ENCODE measurements at places on chromosomes 3 and 15. TPM values are rescaled to one million over a fixed set of nuclear protein-coding genes. Genes with fewer than 3 reads are reported as not detected.

GRCh38 chr15:52308446-52309153 lies 13.0 kb upstream of the MYO5C start:
- no peak for DNase-seq

GRCh38 chr3:123914829-123915228 lies 30.7 kb upstream of the MYLK start:
- DNase-seq = no peak

LRRC31 gene
- total RNA-seq = not detected

- no peak for DNase-seq
Observed at GRCh38 chr15:72096796-72097195, 21.2 kb downstream of the MYO9A start.

MANF gene
- 41.1 TPM for total RNA-seq

DNA sequence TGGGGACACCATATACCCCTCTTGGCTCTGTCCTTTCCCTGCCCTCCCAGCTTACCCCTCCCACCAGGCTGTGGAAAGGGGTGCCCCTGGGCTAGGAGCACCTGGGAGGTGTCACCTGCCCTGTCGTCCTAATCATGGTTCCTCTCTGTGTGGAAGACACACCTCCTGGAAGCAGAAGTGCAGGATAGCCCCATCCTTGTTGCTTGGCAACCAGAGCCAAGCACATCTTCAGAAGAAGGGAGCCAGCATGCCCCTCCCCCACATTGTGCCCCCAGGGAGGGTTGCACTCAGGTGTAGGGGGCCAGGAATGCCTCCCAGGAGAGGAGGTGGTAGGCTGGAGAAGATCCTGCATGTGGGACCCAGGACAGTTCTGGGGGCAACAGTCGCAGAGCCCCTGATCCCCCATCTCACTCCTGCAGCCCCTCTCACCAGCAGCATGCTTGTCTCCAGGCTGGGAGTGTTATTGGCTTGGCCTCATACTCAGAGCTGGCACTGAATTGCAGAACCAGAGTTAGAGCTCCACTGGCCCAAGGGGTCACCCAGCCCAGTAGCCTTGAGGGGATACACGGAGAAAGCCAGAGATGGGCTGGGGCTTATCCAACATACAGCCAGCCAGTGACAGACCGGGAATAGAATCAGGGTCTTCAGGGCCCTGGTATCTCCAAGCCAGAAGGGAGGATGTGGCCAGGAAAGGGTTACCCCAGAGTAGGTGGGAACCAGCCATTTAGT lies 8.4 kb downstream of the RAB6B start:
- DNase-seq = no peak

- no peak for DNase-seq
Observed at GRCh38 chr15:100242989-100243388, 98.8 kb downstream of the ADAMTS17 start.

DNA sequence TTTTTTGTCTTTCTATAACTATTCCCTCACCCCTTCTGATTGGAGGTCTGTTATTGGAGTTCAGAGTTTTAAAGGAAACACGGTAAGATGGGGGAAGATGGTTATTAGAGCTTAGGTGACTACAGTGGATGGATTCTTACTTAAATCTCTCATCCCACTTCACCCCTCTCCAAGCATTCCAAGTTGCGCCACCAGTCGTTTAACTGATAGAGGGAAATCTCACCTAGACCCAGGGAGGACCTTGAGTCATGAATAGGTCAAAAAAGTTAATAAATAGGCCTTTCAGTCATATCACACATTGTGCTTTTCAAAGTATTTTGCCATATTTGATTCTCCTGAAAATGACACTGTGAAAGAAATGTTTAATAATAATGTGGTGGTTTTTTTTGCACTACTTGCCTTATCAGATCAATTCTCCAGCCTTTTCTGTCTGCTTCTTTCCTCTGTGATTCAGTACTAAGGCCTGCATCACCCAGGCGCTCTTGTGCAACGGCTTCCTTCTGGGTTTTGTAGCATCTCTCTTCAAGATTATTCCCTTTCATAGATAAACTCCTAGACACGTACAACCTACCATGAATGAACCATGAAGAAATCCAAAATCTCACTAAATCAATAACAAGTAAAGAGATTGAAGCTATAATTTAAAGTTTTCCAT lies 100.4 kb upstream of the TGFBR2 start:
- DNase-seq = no peak

- no peak for DNase-seq
Observed at GRCh38 chr3:78878011-78878410, 889.8 kb downstream of the ROBO1 start.

BOC gene
- total RNA-seq = 7.4 TPM

EFHB gene
- total RNA-seq = not detected

GRCh38 chr3:113585720-113586119 lies 53.4 kb downstream of the SIDT1 start:
- no peak for DNase-seq

GRCh38 chr3:134642445-134643149 lies 8.2 kb downstream of the KY start:
- DNase-seq = no peak

CDCP1 gene
- total RNA-seq = 0.38 TPM

NR2E3 gene
- total RNA-seq = 0.70 TPM

- DNase-seq = no peak
Observed at GRCh38 chr3:98646680-98647079, 53.3 kb upstream of the CPOX start.

ITGA11 gene
- 32.2 TPM for total RNA-seq

DNA sequence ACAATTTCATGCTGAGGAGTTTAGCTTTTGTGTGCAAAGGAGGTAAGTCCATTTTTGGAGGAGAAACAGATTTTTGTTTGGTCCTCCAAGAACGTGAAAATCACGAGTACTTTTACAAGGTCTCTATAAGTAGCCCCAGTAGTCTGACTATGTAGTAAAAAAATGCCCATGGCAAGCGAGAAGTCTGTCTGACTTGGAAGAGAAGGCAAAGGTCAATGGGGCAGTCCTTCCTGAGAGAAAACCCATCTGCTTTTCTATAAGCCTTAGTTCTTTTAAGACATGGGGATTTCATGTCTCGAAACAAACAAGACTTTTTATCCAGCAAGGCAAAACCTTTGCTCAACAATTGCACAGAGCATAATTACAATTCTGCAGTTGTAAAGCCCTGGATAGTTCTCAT lies 183.2 kb downstream of the GAP43 start:
- no peak for DNase-seq

GRCh38 chr3:194607592-194608389 lies 25.4 kb downstream of the TMEM44 start:
- DNase-seq = no peak

DNA sequence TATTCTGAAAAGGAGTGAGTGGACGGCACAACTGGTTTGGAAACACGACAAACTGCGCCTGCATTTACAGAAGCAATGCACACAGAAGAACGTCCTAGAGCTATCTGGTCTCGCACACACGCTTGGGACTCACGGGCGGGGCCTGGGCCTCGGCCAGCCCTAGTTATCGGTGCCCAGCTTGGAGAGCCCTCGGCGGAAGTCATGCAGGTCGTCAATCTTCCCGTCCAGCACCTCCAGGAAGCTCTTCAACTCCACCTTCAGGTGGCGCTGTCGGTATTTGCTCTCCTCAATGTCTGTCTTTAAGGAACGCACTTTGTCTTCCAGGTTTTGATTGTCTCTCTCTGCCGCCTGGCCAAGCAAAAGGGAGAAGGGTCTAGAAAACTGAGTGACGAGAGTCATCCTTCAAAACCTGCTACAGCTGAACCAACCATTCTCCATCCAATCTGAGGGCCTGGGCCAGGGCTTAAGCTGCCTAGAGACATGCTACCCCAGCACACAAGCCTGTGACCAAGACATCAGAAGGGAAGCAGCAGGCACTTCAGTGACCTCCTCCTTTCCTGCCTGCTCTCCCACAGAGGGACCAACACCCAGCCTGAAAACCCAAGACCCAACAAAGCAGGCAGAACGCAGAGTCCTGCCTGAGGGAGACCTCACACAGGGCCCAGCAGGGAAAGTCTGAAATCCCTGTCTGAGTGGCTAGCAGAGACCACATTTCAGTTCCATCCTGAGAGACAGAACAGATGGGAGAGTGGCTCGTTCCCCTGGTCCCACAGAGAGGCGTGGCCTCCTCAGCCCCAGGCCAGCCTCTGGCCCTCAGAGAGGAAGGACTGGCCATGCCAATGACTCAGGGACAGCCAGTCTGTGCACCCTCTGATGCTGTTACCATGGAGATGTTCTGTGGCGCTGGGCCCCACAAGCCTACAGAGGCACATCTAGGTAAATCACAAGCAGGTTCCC lies 40.4 kb downstream of the WHAMM start:
- peak; percentile 86 for DNase-seq

DNA sequence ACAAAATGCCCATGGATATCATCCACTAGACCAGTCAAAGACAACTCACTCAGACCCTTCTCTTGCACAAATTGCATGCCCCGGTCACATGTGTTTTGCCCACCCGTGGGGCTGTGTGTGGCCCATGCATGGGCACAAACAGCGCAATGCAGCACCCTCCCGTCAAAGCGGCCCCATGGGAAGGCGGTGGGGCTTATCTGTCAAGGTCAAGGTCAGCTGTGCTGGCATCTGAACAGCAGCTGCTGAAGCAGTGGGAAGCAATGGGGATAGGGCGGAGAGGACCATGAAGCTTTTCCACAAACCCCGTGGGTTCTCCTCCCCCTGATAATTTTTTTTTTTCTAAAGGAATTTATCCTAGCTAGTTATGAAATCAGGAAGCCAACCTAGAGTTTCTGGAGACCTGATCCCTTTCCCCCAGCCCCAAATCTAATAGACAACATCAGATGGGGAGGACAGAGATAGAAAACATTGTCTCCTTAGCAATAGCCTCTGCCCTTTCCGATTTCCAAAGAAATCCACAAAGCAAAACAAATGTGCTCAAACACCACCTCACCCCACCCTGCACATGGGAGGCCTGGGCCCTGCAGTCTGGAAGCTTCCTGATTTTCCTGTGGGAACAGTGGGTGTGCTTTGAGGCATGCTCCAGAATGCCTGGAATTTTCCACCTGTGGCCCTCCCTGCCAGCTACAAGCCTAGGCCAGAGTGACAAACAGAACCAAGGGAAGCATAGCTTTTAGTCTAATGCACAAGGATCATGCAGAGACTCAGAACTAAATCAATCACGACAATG lies 84.4 kb downstream of the BDH1 start:
- no peak for DNase-seq

DNA sequence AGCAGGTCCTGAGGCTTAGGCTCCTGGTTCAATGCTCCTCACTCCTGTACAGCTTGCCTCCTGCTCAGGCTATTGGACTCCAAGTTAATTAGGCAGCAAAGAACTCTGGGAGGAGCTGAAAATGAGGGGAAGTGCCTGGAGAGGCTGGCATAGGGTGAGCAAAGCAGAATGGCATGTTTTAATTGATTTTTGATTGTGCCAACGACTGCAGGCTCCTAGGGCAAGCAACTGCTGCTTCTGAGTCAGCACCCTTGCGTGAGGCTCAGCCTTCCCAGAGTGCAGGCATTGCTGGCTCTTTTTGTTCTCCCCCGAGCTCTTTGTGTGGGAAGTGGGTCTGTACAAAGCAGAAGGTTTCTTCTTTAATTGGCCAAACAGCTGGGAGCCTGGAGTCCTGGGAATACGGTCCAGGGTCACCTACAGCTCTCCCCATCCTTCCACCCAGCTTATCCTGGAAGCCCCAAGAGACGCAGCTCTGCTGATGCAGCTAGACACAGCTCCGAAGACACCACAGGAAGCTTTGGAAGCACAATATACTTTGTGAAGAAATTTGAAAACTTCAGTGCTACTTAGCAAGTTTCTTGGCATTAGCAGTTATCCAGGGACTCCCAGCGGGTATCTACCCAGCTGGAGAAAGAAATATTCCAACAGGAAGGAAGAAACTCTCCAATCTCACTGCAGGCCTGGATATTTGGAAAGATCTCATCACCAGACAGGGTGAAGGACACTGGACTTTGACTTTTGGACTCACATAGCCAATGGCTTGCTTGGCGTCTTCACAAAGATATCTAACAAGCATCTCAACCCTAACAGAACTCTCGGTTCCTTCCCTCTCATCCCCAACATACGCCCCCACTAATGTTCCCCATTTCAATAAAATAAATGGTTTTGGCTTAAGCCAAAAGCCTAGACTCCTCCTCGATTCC lies 76.8 kb downstream of the BDH1 start:
- DNase-seq = no peak

DNA sequence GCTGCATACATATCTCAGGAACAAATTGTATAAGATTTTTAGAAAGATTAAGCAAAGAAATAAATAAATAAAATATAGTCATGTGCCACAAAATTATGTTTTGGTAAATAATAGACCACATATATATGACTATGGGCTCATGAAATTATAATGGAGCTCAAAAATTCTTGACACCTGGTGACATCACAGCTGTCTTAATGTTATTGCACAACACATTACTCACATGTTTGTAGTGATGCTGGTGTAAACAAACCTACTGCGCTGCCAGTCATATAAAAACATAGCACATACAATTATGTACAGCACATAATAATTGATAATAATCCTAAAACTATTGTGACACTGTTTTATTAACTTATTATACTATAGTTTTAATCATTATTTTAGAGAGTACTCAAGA lies 1159.1 kb downstream of the SI start:
- no peak for DNase-seq

DNA sequence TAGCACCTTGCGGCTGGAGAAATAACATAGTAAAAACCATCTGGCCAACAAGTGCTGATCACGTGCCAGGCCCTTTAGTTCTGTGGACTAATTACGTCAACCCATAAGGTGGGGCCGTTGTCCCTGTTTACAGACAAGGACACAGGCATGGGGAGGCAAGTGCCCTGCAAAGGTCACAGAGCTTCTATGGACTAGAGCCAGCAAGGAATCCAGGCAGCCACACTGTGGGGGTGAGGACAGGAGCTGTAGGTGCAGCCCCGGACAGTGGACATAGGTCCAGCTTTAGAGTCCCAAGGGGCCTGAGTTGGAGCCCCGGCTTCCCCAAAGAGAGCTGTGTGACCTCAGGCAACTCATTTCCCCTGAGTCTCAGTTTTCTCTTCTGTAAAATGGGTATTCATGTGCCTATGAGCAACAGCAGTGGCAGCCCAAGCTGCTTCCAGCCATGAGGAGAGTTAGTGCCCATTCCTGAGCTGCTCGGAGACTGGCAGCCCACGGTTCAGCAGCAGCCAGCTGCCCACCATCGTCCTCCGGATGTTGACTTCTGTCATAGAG lies 13.9 kb downstream of the CHST13 start:
- peak; percentile 39 for DNase-seq
